ENCODE measurements at places on chromosomes 12 and 14. TPM values are rescaled to one million over a fixed set of nuclear protein-coding genes. Genes with fewer than 3 reads are reported as not detected.

Gene POTEG
- total RNA-seq = not detected

DNA sequence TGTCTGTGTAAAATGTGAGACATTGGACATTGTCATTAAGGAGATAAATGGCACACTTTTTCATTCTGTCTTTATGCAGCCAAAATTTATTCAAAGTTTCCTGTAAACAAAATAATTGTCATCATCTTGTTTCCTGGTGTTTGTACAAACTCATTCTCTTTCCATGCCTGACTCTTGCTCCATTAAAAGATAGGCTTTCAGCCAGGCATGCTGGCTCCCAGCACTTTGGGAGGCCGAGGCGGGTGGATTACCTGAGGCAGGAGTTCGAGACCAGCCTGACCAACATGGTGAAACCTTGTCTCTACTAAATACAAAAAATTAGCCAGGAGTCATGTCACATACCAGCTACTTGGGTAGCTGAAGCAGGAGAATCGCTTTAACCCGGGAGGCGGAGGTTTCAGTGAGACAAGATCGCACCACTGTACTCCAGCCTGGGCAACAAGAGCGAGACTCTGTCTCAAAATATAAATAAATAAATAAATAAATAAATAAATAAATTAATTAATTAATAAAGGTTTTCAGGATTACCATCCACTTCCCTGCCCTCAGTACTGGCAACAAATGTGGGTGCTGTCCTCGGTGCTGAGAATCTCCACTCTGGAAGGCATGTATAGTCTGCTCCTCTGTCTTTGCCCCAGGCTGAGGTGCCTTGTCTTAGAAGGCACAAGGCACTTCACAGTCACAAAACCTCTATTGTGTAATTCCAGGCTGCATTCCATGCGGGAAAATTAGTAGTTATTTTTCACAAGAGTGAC, 83.2 kb downstream of the PAH start:
- no peak overlapping the region for H3K4me3 ChIP-seq
- H3K36me3 ChIP-seq = no peaks in the 10 kb centered on the region
- no peak overlapping the region for H3K27ac ChIP-seq
- no peaks in the 10 kb centered on the region for H3K27me3 ChIP-seq
- no peaks in the 10 kb centered on the region for H3K4me1 ChIP-seq

GRCh38 chr14:68210729-68211299, 391.2 kb downstream of the RAD51B start:
- H3K4me1 ChIP-seq = peaks cover 36% of the 10 kb centered on the region
- H3K36me3 ChIP-seq = no peaks in the 10 kb centered on the region
- no peak overlapping the region for H3K27ac ChIP-seq
- H3K27me3 ChIP-seq = no peaks in the 10 kb centered on the region
- no peak for DNase-seq

DNA sequence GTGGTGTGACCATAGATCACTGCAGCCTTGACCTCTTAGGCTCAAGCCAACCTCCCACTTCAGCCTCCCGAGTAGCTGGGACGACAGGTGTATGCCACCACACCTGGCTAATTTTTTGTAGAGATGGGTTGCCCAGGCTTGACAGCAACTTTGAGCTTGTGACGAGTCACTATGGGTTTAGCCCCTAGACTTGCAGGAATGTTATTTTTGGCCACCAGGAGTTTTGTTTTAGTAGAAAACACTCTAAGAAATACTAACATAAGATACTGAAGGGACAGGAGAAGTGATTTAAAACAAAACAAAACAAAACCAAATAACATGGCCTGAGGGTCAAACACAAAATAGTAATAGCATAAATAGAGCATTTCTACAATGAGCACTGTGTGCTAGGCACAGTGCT, 26.4 kb downstream of the SETD3 start:
- H3K4me3 ChIP-seq = no peak overlapping the region
- no peaks in the 10 kb centered on the region for H3K27me3 ChIP-seq
- H3K4me1 ChIP-seq = no peaks in the 10 kb centered on the region
- peaks cover 19% of the 10 kb centered on the region for H3K36me3 ChIP-seq
- no peak for DNase-seq

DNA sequence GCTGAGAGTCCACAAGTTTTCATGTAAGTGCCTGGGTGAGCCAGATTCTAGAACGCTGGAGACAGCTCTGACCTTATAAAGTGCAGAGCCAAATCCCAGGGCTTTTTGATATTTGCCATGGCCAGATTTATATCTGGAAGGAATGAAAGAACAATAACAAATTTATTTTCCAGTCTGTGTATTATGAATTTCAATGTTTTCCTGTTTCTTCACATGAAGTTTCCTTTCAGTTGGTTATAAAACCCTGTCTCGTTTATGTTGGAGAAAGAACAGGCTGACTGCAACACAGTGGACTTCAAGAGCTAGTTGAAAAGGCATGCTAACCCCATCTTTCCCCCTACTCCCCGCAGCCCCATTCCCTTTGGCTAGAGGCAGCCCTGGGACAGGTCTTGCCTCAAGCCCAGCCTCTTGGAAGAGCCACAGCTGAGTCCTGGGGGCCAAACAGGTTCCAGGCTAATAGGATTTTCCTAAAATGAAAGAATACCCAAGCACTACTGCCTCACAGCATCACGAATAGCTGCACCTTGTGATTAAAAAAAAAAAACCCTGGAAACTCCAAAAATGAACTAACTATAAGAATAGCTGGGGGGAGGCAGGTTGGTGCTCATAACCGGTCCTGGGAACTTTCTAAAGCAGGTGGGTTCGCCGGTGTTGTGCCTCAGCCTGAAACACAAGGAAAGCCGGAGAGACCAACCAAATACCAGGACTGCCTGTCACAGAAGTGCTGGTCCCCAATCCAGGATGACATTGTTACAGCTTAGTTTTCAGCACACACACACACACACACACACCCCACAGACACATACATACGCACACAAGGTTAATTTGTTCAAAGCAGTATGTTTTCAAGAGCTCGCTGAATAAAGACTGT, 1.5 kb downstream of the FBLN5 start:
- no peaks in the 10 kb centered on the region for H3K4me1 ChIP-seq
- no peaks in the 10 kb centered on the region for H3K27me3 ChIP-seq
- no peak overlapping the region for H3K4me3 ChIP-seq
- H3K27ac ChIP-seq = peak overlapping the region; percentile 6
- H3K36me3 ChIP-seq = no peaks in the 10 kb centered on the region
- DNase-seq = no peak
